Left lung (tissue), 14 donors: ENCODE measurements at places on chromosomes 5 and 9. TPM values are rescaled to one million over a fixed set of nuclear protein-coding genes. Genes with fewer than 3 reads are reported as not detected.

Gene GPRIN1
- polyA plus RNA-seq, result 1.4 TPM

Gene SLC36A3
- not detected for polyA plus RNA-seq

DNA sequence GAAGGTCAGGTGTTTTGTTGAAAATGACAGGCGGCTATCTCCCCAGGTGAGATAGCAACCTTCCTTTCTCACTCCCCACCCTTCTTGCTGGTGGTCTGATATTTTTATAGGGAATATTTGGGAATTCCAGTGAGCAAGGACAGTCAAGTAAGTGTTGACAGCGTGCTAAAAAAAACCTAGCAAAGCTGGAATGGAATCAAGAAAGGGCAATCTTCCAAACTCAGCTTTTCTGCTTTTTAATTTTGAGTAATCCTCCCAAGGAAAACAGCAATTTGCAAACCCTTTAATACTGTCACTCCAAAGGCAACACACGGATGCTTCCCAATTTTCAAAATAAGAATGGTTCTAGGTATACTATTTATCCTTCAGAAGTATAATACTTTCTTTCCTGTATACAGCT lies 143.7 kb upstream of the PCA3 start:
- no peak for DNase-seq

GRCh38 chr5:139725073-139725830 lies 70.4 kb upstream of the PSD2 start:
- no peak for DNase-seq

- DNase-seq, result no peak
These were observed 18.8 kb downstream of the ZNF510 start for GRCh38 chr9:96758845-96759673.

- no peak for DNase-seq
These were observed 231.3 kb upstream of the CD180 start for GRCh38 chr5:67427850-67428298.

DNA sequence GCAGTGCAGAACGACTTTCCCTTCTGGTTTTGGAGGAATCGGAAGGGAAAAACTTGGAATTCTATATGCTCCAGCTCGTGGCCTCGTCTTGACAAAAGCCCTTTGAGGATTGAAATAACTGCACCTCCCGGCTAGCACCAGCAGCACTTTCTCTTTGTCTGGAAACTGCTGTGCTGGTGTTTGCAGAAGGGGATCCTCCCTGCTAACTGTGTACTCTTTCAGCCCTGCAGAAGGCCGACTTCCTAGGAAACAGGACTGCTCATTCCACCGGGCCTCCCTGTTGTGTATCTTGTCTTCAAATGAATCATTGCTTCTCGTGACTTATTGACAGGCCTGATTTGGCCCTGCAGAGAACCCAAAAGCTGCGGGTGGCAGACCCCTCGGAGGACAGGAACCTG lies 23.6 kb downstream of the STC2 start:
- no peak for DNase-seq

GRCh38 chr5:131589510-131590348 lies 45.3 kb downstream of the RAPGEF6 start:
- peak; percentile 73 for DNase-seq
